ENCODE measurements at places on chromosomes 4 and X. TPM values are rescaled to one million over a fixed set of nuclear protein-coding genes. Genes with fewer than 3 reads are reported as not detected.

DNA sequence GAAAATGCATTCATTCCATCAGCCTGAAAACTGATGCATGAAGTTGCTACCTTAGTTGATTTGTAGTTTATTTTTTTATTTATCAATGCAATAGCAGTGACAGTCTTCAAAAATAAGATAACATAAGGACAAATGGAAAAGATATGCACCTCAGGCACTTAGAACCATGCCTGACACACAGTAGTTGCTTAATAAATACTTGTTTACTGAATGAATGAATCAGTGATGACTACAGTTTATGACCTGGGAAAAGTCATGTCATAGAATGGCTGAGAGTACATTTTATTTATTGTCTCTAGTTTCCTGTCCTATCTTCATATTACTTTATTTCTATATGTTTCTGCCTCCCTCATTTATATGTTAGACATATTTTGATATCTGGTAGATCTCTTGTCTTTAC lies 171.8 kb downstream of the TLL1 start:
- DNase-seq: no peak

- no peak for DNase-seq
Observed at GRCh38 chr4:25621027-25621930, 34.4 kb upstream of the SLC34A2 start.

The CLIC2 gene
- 66.4 TPM for total RNA-seq

GRCh38 chrX:953879-954482 lies 258.5 kb downstream of the CRLF2 start:
- DNase-seq: no peak

DNA sequence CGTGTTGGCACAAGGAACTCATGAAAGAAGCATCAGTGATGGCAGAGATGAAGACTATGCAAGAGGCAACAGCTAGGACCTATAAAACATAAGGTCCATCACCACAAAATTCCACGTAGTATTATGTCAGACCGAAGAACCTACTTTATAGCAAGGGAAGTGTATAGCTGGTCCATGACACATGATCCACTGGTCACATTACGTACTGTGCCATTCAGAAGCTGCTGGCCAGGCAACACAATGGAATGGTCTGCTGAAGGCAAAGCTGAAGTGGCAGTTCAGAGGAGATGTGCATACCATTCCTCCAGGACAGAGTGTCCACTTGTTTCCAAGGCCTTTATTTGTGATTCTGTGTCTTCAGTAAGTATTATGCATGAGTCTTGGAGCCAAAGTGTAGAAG lies 215.5 kb upstream of the UGT8 start:
- no peak for DNase-seq

DNA sequence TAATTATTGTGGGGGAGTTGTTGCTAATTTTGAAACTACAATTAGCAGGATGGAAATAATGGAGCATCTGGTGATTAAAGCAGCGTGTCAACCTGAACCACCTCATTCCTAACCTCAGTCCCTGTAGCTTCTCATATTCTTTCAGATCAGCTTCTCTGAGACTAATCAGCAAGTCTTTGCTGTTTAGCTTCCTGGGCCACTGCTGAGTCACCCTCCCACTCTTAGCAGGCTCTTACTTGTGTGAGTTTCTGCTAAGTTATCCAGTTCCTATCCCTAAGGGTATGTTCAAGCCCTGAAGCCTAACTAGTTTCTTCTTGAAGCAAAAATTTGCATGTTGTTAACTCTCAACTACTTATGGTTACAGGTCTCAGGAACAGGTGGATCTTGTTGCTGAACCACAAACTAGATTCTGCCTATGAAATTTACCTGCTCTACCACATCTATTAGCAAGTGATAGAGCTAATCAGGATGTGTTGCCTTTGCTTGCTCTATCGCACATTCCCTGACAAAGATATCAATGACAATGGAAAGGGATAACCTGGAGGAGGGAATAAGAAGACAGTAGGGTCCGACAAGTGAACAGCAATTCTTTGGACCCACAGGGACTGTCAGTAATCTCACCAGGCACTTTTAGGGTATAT lies 134.2 kb downstream of the EIF4E start:
- DNase-seq: no peak

The KLKB1 gene
- 0.15 TPM for total RNA-seq

DNA sequence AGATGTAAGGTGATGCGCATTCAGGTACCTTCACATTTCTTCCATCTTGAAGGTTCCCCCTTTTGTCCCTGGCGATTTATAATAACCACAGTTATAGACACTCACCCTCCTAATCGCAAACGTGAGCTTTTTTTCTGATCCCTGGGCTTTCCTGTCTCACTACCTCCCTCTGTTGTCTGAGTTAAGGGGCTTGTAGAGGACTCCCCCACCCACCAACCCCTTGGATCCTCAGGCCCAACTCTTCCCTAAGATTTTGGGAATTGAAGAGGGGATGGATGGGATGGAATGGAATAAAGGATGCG lies 1.4 kb downstream of the CNKSR2 start:
- DNase-seq: no peak

DNA sequence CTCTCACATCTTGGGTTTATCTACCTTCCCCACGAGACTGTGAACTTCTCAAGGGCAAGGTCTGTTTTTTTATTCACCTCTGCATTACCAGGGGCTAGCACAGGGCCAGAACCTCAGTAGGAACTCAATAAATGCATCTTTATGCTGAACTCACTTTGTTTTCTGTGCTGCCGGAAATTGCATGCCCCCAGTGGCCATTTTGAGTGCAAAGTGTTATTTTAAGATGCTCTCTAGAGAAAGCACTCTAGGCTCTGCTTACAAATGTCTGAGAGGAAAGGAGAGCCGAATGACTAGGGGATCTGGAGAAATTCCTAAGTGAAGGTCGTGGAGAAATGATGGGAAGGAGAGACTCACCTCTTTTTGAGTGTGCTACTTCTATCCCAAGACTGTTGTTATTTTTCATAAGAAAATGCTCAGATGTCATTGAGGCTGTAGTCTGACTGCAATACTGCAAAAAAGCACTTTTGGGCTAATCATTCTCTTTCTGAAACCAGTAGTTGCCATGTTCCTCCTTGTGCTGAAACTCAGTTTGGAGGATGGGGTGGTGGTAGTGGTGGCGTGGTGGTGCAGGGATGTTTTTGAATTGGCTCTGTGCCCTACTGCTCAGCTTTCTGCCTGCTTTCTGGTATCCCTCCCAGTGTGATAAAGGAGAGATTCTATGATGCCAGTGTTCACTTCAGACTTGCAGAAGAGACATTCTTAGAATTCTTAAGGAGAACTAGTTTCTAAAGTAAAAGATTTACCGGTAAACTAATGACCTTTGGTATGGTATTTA lies 41.3 kb downstream of the DOCK11 start:
- DNase-seq: no peak

- no peak for DNase-seq
Observed at GRCh38 chr4:182215148-182215547, 28.1 kb upstream of the TENM3 start.

- no peak for DNase-seq
Observed at GRCh38 chrX:39406799-39407198, 605.5 kb downstream of the MID1IP1 start.

The CDX4 gene
- total RNA-seq: not detected

The NLGN3 gene
- total RNA-seq: 4.5 TPM

The DDIT4L gene
- total RNA-seq: 0.55 TPM

The DOK7 gene
- 1.6 TPM for total RNA-seq

DNA sequence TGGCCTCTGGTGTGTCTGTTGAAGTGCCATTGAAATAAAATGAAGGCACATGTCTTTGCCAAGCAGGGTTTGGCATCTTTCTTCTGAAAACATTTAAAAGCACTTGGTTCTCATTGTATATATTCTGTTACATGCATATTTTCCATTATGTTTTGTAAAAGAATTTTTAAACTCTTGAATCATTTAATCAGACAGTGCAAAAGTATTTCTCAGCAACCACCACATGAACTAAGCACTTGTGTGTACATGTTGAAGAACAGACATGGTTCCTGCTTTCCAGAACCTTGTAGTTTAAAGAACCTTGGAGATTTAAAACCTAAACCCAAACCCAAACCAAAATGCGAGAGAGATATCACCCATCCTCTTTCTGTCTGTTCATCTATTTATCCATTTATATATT lies 220.3 kb upstream of the GIMD1 start:
- no peak for DNase-seq

GRCh38 chr4:78756776-78757175 lies 19.4 kb upstream of the BMP2K start:
- no peak for DNase-seq

DNA sequence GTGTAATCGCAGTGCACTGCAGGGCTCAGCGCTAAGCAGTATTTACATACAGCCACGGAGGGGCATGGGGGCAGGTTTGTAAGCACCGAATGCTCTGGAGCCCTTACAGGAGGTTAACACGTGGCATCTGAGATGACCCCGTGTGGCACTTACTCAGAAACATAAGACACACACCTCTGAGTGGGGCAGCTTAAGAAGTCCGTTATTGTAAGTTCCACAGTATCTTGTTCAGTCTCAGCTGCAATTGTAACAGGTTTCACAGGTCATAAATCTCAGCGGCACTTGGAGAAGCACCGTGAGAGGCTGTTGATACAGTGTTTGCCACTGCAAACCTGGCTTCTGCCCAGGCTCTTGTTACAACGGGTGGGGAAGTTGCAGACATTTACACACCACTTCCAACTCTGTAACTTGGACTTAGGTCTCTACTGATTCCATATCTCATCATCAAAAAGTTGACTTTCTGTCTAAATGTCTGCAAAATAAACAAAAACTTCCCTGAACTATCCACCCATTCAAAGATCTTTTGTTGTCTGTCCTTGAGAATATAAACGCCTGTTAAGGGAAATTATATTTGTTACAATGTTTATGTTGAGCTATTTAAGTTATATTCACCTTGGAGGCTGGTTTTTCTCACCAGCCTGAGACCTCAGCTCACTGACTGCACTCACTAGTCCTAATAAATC lies 10.3 kb downstream of the CPLX1 start:
- peak; percentile 14 for DNase-seq

DNA sequence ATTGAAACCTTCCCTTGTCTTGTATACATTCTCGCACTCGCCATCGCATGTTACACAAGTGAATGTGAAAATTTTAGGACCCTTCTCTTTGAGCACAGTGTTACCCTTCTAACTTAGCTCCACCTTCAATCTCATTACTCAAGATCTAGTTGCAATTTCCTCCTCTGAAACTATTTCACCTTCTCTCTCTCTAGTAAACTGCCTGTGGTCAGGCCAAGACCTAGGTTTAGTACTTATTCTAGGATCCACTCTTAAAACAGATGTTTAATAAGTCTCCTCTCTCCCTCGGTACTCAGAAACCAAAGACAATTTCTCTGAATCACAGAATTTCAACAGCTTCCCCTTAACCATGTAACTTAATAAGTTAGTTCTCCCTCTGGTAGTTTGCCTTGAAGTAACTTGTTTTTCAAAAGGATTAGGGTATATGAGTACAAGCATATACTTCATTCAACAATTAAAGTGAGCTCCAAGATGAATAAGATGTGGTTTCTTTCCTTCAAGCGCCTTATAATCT lies 156.0 kb downstream of the SH3KBP1 start:
- no peak for DNase-seq

The GATA1 gene
- total RNA-seq: 0.55 TPM

The NSDHL gene
- 42.5 TPM for total RNA-seq

- no peak for DNase-seq
Observed at GRCh38 chr4:182306792-182307507, 63.7 kb downstream of the TENM3 start.

DNA sequence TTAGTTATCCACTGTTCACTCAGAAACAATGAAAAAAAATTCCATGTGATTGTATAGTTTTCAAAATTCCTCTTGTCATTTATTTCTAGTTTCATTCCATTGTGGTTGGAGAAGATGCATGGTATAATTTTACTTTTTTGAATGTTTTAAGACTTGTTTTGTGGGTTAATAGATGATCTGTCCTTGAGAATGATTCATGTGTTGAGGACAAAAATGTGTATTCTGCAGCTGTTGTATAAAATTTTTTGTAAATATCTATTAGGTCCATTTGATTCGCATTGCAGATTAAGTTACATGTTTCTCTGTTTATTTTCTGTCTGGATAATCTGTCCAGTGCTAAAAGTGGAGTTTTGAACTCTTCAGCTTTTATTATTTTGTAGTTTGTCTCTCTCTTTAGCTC lies 65.4 kb downstream of the RTL3 start:
- DNase-seq: no peak

The ZNF827 gene
- total RNA-seq: 9.2 TPM

Measured in left lung (tissue), 14 donors.